Activated CD4-positive, alpha-beta T cell treated with anti-CD3 and anti-CD28 coated beads, Interleukin-2, amount 50 U/mL, for 16 hours (primary cell): ENCODE measurements at places on chromosomes 1 and 21.

GRCh38 chr1:206589206-206589605 lies 23.1 kb downstream of the EIF2D start:
- DNase-seq = no peak

- DNase-seq = no peak
These were observed 285.4 kb downstream of the SMYD3 start for GRCh38 chr1:246221485-246222255.

DNA sequence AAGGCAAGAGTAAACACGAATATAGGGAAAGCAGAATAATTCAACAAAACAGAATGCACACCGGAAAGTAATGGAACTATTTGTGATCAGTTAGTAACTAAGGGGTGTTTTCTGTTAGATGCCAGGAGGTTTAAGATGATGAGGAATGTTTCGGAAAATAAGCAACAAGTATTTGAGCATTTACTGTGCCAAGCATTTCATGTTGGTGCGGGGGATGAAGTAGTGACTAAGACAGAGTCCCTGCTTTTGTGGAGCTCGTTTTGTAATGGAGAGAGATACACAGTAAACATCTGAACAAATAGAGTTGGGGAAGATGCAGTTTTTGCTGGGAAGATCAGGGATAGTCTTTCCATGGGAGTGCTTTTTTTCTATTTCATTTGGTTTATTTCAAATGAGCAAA lies 78.7 kb downstream of the DYRK1A start:
- no peak for DNase-seq

DNA sequence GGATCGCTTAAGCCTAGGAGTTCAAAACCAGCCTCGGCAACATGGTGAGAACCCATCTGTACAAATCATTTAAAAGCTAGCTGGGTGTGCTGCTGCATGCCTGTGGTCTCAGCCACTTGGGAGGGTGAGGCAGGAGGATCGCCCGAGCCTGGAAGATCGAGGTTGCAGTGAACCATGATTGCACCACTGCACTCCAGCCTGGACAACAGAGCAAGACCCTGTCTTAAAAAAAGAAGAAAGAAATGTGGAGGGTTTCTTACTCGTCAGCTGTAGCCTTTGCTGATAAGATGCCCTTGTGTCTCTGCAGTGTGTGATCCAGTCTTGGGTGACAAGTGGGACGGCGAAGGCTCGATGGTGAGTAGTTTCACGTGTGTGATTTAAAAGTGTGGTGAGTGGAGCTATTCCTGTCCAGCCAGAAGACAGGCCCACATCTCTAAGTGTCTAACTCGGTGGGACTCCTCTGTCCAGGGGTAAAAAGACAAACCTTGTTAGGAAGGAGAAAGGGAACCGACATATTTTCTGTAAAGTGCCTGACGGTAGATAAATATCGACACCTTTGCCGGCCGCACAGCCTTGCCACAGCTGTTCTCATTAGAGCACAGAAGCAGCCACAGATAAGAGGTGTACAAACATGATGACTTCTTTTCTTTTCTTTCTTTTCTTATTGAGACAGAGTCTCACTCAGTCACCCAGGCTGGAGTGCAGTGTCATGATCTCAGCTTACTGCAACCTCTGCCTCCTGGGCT lies 27.0 kb downstream of the PDXK start:
- no peak for DNase-seq

DNA sequence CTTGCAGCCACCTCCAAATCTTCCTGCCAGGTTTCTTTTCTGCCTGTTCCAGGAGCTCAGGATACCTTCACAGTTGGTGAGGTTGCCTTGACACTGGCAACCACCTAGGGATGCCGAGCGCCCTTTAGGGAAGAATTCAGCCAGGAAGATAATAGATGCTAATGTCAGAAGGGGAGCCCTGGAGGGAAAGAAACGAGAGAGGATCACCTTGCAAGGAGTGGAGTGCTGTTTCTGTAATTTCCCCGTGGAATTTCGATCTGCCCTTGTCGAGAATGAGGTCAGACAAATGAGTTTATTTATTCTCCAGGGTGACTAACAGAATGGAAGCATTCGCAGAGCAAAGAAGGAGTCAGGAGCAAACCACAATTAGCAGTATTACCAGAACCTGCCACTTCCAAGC lies 315.8 kb upstream of the KAZN start:
- DNase-seq = no peak
